ENCODE measurements at places on chromosomes 13 and 19.

DNA sequence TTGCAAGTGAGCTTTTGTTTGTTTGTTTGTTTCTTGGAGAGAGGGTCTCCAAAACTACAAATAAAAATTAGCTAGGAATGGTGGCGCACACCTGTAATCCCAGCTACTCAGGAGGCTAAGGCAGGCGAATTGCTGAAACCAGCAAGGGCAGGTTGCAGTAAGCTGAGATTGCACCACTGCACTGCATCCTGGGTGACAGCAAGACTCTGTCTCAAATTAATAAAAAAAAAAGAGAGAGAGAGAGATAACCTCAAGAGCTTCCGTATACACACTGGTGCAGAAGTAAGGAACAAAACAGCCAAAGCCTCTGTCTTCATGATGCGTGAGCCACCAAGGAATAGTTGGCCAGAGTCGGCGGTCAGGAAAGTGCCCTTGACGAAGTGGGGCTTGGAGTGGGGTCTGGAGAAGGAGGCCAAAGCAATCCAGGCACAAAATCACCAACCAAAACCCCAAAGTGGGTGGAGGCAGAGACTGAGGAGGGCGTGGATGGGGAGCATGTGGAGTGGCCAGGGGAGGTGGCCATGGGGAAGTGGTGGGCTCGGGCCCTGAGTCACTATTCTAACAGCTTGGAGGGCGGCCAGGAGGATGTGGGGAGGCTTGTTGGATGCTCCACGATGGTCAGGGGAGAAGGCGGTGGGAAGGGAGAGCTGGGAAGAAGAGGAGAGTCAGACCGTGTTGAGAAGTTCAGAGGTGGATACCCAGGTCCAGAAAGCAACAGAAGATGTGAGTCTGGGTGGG, 21.2 kb upstream of the TOMM40 start:
- DNase-seq, result no peak

GRCh38 chr19:7987114-7987768, 18.2 kb downstream of the ELAVL1 start:
- no peak for DNase-seq

DNA sequence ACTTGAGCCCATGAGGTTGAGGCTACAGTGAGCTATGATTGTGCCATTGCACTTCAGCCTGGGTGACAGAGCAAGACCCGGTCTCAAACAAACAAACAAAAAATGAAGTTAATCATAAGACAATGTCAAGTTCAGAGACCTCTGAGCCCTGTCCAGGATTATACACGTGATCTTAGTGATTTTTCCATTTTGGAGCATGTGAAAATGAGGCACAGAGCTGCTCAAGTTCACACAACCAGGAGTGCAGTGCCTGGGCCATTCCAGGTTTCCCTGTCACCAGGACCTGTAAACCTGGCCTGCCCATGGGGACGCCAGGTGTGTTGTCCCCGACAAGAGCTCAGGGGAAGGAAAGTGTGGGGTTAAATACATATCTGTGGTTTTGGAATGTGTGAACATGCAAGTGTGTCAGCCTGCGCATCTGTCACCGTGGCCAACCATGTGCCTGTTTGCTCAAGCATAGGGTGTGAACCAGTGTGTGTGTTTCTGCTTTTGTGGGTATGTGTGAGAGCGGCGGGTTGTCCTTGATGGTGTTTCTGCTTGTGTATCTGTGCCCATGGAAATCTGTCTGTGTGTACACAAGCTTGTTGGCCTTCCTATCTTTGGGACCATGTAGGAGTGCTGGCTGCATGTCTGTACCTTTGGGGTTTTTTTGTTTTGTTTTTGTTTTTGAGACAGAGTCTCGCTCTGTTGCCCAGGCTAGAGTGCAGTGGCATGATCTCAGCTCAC, 1.5 kb upstream of the FXYD1 start:
- DNase-seq, result no peak

- DNase-seq, result peak; percentile 90
Observed at GRCh38 chr19:10478903-10479384, 24.2 kb downstream of the KEAP1 start.

DNA sequence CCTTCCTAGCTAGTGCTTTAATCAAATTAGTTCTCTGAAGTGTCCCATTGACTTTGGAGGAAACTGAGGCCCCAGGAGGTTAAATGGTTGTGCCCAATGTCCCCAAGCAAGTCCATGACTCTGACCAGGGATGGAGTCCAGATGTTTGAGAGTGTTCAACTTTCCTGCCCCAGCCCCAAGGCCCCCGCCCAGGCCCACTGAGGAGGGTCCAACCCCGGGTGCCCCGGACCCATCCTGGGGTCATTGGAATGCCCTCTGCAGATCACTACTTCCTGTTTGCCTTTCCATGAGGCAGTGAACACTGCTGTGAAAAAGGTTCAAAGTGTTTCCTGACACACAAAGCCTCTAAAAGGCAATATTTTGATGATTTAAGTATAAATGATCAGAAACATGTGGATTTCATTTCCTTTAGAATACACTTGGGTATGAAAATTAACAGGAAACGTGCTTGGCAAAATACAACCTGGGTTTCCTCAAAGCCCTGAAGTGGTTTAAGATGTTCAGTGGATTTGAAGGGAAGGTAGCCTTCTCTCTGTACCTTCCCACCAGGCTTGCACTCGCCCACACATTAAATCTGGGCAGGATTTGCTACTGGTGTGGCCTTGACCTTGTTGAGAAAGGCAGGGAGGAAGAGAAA, 335.7 kb downstream of the TSHZ3 start:
- DNase-seq, result no peak

DNA sequence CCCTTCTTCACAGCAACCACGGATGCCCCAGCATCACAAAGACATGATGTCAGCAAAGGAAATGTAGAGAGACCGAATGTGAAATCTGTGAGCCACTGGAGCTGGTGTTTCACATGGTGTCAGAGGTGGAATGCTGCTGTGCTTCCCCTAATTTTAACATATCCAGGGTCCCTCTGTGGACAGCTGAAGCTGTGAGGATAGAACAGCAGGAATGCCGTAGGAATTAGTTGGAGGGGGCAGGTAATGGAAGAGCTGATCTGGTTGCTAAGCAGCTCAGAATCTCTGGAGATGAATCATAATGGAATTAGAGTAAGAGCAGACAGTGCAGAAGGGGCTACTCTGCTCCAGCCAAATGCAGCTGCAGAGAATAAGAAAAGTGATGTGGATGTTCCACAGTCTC, 68.9 kb upstream of the ZNF835 start:
- no peak for DNase-seq

DNA sequence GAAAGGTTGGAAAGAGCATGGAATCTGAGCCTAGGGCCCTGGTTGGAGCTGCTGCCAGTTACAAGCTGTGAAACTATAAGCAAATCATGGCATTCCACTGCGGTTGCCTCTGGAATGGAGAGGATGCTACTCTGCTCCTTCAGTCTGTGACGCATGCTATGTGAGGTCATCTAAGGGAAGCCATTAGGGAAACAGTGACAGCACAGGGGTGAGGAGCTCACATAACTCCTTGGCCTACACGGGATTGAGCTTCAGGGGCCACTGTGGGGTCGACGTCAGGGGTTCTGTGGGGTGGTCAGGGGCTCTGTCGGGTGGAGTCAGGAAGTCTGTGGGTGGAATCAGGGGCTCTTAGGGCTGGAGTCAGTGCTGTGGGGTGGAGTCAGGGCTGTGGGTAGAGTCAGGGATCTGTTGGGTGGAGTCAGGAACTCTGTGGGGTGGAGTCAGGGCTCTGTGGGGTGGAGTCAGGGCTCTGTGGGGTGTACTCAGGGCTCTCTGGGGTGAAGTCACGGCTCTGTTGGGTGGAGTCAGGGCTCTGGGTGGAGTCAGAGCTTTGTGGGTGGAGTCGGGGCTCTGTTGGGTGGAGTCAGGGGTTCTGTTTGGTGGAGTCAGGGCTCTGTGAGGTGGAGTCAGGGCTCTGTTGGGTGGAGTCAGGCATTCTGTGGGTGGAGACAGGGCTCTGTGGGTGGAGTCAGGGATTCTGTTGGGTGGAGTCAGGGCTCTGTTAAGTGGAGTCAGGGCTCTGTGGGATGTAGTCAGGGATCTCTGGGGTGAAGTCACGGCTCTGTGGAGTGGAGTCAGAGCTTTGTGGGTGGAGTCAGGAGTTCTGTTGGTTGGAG, 35.8 kb upstream of the MEDAG start:
- no peak for DNase-seq

DNA sequence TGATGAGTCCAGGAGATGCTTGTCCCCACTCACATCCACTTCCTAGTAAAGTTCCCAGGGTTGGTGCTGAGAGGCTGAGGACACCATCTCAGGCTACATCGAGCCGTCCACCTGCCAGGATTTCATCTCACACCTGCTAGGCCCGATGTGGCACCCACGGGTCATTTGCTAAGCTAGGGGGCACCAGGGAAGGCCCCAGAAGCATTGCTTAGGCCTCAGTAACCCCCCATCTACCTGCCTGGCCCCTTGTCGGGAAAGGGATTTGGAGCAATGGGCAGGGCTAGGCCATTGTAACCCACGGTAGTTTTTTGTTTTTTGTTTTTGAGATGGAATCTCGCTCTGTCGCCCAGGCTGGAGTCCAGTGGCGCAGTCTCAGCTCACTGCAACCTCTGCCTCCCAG, 51.8 kb downstream of the F2RL3 start:
- DNase-seq, result no peak

- DNase-seq, result no peak
Observed at GRCh38 chr19:35040826-35041547, 534 bp upstream of the HPN start.

DNA sequence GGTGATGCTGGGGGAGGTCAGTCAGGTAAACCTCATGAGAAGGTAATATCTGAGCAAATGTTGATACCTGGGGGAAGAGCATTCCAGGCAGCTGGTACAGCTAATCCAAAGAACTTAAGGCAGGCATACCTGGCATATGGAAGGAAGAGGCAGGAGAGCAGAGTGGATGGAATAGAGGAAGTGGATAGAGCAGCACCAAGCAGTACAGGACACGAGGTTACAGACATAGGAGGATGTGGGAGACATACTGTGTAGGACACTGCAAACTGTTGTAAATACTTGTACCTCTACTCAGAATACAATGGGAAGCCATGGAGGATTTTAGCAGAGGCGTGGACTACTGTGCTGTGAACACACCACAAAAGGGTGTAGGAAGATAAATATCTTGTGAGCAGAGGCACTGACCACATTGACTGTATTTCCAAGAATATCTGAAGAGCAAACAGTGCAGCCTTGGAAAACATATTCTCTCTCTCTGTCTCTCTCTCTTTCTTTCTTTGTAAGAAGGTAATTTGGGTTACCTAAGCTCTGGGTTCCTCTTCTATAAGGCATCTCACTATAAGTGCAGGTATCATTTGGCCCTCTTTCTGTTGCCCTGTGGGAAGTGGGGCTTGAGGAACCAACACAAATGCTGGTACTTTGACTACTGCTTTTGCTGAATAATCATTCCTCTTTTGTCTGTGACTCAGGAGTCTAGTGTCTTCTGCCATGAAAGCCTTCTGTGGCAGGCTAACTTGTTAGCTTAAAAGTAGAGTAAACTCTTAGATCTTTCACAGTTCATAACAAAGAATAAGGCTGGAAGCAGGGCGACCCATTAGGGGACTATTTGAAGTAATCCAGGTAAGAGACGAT, 238.0 kb downstream of the VWA8 start:
- DNase-seq, result no peak

DNA sequence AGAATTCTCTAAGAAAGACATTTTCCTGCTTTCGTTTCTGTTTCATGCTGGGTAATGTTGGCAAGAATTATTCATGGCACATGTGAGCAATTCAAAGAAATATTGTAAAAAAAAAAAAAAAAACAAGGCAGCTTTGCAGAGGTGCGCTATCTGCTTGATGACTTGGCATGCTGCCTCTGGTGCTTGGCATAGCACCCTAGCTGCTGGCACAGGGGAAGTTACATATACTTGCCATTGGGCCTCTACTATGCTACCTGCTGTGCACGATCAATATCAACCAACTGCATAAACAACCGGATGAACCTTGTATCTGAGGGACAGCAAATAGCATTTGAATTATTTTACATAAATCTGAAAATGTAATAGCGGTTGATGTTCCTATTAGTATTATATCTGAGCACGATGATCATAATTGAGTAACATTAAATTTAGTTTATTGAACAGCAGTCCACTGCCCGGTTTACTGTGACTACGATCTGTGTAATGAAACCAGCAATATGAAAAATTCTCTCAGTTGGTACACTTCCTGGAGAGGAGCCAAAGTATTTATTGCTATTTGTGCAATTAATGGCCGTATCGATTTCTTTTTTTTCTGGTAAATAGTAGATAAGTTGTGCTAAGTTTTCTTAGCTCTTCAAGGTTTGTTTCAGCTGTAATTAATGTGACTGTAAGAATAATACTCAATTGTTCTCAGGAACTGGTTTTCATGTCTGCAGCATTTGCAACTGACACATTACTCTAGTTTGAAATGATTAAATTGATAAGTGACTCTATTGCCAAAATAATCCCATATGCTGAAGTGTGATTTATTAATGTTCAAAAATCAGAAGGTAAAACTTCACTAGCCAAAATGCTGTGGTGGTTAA, 717.3 kb downstream of the DACH1 start:
- no peak for DNase-seq

DNA sequence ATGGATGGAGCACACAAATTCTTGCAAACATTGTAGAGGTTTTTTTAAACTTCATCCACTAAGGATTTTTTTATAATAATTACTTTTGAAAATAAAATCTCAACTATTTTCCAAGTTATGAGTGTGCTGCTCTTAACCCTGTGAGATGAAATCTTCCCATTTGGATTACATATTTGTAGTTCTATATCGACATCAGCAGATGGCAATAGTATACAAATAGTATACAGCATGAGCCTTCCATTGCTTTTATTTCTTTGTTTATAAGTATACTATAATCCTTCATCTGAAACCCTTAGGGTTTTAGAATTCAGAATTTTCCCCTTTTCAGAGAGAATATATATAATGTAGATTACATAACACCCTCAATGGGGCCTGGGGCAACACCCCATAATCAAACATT, 70.5 kb downstream of the GJA3 start:
- no peak for DNase-seq

- DNase-seq, result no peak
Observed at GRCh38 chr19:4042731-4043082, 24.0 kb downstream of the ZBTB7A start.

- DNase-seq, result no peak
Observed at GRCh38 chr13:60012488-60012887, 151.2 kb downstream of the DIAPH3 start.

GRCh38 chr19:16115301-16116039, 3.8 kb downstream of the RAB8A start:
- peak; percentile 22 for DNase-seq

GRCh38 chr13:82088781-82089180, 1747.9 kb upstream of the SPRY2 start:
- no peak for DNase-seq

GRCh38 chr13:93881411-93881810, 598.1 kb downstream of the DCT start:
- no peak for DNase-seq
